ENCODE measurements at places on chromosomes 5 and 9.

DNA sequence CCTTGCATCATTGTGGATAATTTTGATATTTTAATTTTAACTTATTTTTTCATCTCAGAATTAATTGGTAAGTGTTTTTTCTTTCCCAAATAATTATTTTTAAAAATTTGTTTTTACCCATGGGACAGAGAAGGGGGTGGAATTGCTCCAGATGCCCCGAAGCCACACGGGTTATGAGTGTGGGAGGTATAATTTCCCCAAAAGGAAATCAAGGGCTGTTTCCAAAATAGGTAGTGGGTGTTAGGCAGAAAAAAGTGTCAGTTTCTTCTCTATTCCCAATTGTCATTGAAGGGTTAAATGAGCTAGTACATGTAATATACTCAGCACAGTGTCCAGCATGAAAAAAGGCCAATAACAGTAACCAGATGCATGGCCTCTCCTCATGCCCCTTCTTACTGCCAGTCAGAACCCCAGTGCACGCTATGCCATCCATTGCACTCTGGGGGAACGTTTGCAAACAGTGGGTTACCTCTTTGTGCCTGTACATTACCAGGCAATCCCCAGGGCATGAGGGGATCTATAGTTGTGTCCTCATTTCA lies 36.4 kb upstream of the ANGPTL2 start:
- DNase-seq = no peak

GRCh38 chr5:83009408-83009807 lies 67.8 kb downstream of the TMEM167A start:
- DNase-seq = no peak

DNA sequence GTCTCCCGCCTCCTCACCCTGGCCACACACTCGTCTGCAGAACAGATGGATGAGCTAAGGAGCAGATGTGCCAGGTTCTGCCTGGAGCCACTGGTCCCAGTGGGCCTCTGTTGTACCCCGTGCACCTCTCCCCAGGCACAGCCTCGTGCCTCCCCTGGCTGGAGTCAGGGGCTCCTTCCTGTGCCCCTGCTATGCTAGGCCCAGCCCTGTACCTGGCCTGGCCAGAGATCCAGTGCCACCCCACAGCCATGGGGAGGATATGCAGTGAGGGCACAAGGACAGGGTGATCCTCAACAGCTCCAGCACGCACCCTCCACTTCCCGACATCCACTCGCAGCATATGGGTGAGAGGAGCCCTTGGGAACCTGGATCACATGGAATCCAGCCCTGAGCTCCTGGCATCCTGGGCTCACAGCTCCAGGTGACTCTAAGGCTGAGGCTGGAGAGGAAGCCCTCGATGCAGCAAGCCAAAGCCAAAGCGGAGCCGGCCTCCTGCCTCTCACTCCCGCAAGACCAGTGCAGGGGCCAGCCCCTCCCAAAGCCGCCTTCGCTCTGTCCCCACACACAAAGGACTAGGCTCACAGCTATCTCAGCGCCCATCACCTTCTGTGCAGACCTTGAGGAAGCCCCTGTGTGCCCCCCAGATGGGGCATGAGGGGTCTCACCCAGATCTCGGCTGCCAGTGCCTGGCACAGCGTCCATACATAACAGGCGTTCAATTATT lies 23.7 kb upstream of the ADAMTS2 start:
- no peak for DNase-seq

DNA sequence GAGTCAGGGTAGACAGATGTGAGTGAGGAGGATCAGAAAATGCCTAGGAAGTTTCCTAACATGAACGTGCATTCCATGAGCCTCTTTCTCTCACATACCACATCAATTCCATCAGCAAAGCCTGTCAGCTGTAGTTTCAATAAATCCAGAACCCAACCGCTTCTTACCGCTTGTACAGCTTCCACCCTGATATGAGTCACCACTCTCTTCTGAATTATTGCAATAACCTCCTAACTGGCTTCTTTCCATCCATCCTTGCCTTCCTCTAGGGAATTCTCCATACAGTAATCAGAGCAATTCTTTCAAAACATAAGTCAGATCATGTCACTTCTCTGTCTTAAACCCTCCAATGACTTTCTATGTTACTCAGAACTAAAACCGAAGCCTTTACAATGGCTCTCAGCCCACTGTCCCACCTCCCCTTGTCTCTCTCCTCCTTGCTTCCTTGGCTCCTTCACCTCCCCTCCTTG lies 8.1 kb upstream of the RAD23B start:
- DNase-seq = no peak

GRCh38 chr9:211557-211956 lies 3.1 kb upstream of the DOCK8 start:
- no peak for DNase-seq

DNA sequence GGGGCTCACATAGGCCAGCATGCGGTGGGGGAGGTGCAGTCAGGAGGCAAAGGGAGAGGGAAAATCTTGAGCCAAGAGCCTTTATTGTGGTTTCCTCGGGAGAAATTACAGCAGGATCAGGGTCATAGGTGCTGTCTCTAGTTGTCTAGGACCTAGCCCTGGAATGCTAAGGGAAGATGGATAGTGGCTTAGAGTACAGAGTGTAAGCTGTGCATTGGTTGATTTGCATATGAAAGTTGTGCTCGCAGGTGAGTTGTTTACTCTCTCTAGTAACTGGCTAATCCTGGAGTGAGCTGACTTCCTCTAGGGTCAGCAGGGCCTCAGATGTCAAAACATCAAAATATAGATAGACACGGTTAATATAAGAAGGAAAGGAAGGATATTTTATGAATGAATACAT lies 877.7 kb downstream of the TLE4 start:
- no peak for DNase-seq

DNA sequence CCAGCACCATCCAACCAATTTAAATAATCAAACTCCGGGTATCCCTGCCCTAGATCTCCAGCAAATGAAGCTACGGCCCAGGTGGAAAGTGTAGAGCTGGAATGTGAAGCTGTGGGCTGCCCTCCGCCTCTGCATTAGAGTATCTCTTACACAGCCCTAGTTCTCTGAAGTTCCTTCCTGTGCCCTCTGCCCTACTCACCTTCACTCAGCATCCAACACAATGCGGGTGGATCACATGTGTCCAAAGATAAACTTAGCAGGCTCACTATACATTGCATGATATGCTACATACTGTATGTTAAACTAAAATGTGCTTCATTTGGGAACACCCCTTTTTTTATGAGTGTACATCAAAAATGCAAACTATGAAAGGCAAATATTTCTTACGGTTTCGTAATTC lies 70.0 kb upstream of the RAD23B start:
- no peak for DNase-seq

- peak; percentile 89 for DNase-seq
Observed at GRCh38 chr5:78504704-78505677, 143.6 kb downstream of the LHFPL2 start.

- DNase-seq = no peak
Observed at GRCh38 chr9:125538092-125538473, 168.9 kb downstream of the MAPKAP1 start.

DNA sequence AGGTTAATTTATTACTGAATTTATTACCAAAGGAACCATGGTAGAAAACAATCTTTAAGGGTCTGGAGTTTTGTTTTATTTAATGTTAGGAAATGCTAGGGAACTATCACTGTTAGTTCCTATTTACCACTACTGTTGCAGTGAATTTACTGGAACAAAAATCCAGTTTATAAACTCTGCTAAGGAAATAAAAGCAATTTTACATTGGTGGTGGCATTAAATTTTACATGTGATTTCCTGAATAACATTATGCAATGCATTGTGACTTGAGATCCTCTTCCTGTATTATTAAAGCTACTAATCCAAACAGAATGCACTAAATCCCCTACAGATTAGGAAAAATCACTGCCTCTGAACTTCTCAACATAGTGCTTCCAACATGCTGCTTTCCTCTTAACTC lies 599.5 kb upstream of the PTGER4 start:
- no peak for DNase-seq

DNA sequence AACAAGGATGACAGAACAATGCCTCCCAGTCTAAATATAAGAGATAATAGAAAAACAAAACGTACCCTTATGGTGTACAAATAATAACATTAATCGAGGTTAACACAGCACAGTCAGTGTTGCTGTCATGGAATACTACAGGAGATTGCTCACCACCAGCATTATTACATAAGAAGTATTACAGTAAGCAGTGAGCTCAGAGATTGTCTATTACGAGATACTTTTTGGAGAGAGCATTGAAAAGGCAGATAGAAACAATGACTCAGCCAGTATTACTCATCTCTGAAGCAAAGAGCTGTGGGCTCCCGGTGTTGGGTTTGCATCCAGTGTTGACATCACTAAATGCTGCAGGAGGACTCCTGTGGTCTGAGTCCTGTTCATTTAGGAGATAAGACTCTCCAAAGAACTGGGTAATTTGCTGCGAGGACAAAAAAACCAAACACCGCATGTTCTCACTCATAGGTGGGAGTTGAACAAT lies 191.9 kb upstream of the SEMA6A start:
- DNase-seq = no peak

DNA sequence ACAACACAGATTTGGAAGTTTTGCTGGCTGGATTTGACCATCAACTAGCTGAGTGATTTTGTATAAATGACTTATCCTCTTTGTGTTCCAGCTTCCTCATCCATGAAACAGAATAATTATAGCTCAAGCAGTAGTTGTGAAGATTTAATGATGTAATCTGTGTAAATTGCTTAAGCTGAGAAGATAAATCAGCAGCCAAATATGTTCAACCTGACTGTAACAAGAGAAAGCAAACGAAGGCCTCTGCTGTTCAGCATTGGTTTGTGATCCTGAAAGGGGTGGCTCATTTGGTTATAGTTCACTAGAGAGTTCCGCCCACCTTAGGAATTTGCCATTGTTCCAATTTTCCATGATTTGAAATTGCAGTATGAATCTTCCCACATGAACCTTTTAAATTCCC lies 75.7 kb upstream of the CCDC112 start:
- no peak for DNase-seq

DNA sequence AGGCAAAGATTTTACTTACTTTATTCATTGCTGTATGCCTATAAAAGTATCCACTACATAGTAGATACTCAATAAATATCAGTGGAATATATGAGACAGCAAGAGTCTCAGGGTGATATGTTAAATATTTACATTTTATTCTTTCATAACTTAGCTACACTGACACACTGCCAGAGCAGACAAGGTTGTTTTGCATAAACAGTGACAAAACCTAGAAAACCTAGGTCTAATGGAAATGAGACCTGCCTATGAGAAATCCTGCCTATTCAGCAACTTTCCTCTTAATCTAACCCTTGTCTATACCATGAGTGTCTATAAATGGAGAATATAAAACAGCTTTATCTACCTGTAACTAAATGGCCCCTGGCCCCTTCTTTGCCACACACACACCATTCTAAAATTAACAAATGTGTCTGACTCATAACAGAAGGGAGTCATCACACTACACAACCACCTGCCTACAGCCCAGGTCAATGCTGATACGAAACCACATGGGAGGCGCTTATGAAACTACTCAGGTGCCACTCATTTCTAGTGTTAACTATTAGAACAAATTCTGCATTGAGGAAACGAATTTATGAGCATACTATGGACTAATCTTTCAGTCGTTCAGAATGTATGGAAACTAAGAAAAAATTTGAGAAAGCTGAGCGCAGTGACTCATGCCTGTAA lies 60.3 kb downstream of the UBAP2 start:
- no peak for DNase-seq

GRCh38 chr9:129306318-129306973 lies 128.4 kb upstream of the IER5L start:
- DNase-seq = peak; percentile 53

DNA sequence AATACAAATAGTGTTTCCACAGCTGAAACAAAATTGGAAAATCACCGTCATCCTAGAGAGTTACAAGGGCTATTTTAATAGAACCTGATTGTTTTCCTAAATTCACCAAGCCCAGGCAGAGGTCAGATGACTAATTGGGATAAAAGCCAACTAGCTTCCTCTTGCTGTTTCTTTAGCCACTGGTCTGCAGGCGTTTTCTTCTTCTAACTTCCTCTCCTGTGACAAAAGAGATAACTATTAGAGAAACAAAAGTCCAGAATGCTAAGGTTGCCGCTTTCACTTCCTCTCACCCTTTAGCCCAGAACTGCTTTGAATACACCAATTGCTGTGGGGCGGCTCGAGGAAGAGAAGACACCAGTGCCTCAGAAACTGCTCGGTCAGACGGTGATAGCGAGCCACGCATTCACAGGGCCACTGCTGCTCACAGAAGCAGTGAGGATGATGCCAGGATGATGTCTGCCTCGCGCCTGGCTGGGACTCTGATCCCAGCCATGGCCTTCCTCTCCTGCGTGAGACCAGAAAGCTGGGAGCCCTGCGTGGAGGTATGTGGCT lies at the start of gene TLR4:
TSS of gene TLR4 (plus strand) at position 380 of the 552 bp plus-strand sequence. CDS start at position 450, 70 bp downstream.
- DNase-seq = no peak

GRCh38 chr5:108773330-108773729 lies 25.6 kb downstream of the FER start:
- no peak for DNase-seq

DNA sequence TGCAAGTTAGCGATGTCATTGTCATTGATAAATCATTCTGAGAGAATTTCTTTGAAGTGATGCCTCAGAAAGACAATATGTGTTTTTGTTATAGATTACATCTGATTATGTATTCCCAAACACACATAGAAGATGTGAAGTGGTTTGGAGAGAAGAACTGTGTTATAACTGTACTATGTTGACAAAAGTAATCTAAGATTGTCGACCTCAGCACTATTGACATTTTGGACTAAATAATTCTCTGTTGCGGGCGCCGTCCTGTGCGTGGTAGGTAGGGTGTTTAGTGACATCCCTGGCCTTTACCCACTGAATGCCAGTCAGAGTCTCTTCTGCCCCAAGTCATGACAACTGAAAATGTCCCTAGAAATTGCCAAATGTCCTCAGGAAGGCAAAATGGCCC lies 77.8 kb downstream of the CFAP90 start:
- no peak for DNase-seq

DNA sequence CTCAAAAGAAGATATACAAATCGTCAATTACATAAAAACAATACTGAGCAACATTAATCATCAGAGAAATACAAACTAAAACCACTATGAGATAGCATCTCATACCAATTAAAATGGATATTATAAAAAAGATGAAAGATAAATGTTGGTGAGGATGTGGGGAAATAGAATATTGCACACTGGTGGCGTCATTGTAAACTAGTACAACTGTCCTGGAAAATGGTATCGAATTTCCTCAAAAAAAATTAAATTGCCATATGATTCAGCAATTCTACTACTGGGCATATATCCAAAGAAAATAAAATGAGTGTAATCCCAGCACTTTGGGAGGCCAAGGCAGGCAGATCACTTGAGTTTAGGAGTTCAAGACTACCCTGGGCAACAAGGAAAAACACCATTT lies 326.0 kb upstream of the FTMT start:
- no peak for DNase-seq

GRCh38 chr9:71678999-71679398 lies 89.3 kb downstream of the CEMIP2 start:
- DNase-seq = no peak

GRCh38 chr5:139016186-139016585 lies 141.1 kb upstream of the LRRTM2 start:
- DNase-seq = no peak

Measured in left forelimb (tissue), 1 donor.